ENCODE measurements at places on chromosomes 5 and 9.
A peak's percentile ranks its signal among the peaks of the same experiment; 100 is the strongest.

DNA sequence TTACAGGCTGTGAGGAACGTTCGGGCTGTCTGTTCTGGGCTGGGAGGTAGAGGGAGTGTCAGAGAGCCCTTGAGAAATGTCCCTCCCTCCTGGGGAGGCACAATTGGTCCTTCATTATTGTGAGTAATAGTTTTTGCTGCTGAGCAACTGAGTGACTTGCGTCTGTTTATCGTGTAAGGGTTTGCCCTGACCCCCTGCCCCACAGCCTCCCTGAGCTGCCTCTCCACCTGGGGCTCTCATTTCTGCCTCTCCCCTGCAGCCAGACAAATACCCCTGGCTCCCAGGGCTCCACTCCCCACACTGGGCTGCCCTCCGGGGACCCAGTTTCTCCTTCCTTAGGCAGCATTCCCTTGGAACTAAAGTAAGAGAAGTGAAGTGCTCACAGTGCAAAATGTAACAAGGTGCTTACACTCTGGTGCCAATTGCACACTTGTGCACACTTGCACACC lies 174.9 kb upstream of the MVB12B start:
- no peak for DNase-seq

- no peak for DNase-seq
These were observed 56.5 kb downstream of the PTTG1 start for GRCh38 chr5:160478163-160478562.

- no peak for DNase-seq
These were observed 35.6 kb downstream of the FCHO2 start for GRCh38 chr5:72991394-72991793.

DNA sequence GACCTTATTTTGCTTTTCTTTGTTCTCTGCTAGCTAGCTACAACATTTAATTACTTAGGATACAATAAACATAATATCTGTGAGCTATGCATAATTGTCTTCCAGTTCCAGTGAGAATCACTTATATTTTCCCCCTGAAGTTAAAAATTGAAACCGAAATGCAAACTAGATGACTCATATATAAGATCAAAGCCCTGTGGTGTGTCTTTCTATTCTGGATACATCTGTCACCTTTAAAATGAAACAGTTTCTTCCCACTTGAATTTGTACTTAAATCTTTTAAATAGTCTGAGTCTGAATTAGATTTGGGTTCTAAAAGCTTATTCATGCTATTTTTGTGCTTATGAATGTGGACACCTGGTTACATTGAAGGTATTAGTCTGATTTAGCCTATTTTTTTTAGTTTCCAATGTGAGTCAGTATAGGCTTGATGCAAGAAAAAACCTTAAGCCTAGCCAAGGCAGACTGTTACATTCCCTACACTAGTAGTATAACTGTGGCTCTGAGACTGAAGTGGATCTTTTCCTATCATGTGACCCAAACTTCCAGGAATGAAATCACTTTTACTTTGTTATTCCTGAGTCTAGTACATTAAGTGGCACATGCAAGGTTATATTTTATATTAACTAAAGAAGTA lies 703.5 kb upstream of the RGMB start:
- no peak for DNase-seq

GRCh38 chr5:104372796-104373195 lies 810.2 kb upstream of the NUDT12 start:
- DNase-seq, result no peak

GRCh38 chr5:172235132-172235780 lies 41.3 kb downstream of the EFCAB9 start:
- DNase-seq, result peak; percentile 20

DNA sequence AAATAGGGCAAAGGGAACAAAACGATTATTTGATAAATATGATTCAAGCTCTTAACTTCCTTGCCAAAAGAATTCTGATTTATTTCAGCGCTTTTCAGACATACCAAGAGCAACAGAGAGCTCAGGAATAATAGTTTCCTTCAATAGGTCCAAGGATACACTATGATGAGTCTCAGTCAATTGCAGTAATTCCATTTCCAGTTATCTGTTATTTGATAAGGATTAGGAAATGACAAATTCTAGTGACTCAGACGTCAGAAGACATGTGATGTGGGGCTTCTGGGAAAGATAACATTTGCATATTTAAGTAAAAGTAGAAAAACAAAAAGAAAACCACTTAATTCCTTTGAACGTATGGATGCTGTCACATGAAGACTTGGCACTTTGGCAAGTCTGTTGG lies 1250.8 kb upstream of the CDH18 start:
- DNase-seq, result no peak

DNA sequence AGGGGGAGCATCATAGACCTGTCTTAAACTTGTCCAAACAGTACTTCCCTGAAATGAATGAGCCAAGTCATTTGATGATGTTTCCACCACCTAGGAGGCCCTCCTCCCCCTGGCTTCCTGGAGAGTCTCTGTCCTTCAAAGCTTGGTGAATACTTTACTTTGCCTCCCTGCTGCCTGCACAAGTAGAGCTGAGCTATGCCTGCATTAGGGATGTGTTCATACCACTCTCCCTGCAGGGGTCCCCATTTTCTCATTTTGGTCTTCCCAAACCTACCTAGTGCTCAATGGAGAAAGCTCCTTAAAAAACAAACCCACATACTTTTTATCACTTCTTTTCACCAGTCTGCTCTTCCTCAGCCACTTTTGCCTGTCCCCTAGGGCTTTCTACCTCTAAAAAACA lies 7.7 kb downstream of the CCNI2 start:
- DNase-seq, result no peak

GRCh38 chr5:62780230-62780629 lies 201.6 kb downstream of the LRRC70 start:
- DNase-seq, result no peak

- no peak for DNase-seq
These were observed 14.8 kb downstream of the ROR2 start for GRCh38 chr9:91935066-91935749.
